Panc1 (cell line): ENCODE measurements at places on chromosomes 7 and 10.

DNA sequence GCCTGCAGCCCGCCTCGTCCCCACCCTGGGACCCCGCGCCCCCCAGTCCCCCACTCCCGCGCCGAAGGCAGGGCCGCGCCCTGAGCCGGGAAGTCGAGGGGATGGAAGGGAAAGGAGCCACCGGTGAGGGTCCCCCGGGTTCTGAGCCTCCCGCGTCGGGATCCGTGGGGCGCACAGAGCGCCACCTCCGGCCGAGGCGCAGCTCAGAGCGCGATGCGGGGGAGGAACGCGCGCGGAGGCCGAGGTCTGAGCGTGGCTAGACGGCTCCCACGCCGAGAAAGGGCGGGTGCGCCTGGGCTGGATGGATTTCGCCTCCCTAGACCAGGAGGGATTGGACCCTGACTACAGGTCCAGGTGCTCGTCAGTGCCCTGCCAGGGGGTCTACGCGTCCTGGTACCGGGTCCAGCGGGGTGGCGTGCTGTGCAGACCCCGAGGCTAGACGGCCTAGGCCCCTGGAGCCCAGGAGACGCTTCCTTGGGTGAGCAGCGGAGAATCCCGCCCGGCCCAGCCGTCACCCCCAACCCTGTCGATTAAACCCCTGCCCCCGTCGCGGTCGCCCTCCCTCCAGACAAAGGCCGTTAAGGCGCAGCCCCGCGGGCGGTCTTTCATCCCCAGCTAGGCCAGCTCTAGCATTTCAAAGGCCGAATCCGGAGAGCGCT is 986 bp upstream of the PDGFA start:
- DNase-seq, result no peak

GRCh38 chr10:117413928-117414618 is 38.8 kb upstream of the PDZD8 start:
- peak; percentile 27 for DNase-seq

DNA sequence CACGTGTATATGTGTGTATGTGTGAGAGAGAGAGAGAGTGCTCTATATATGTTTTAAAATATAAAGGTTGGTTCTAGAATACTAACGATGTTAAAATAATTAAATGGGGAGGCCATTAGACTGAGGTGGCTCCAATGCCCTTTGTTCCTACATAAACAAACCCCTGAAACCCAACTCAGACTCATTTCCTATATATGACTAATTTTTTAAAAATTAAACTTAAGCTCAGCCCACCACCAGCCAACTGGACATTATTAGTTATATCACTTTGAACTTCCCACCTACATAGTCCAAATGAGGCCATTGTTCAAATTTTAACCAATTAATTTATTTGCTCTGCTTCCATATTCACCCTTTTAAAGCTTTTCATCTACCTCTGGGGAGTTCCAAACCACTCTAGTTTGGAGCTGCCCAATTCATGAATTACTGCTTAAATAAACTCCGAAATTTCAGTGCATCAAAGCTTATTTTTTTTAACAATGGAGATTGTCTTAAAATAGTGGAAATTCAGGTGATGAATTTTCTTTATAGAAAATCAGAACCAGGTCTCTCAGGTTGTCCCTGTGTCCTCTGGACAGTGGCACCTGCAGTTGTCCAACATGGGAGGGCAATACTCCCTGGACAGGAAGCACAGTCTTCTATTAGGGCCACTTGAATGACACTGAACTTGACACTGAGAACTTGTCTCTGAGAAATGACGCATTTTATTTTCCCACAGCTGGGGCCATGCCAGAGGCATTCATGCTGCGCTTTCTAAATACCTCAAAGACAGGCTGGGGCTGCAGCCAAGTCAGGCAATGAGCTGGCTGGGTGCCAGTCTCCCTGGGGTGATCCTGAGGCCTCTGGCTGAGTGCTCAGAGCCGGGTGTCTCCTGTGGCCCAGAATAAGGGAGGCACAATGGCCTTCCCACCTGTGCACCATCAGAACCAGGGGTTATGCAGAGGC is 109.5 kb upstream of the TMEM72 start:
- no peak for DNase-seq

DNA sequence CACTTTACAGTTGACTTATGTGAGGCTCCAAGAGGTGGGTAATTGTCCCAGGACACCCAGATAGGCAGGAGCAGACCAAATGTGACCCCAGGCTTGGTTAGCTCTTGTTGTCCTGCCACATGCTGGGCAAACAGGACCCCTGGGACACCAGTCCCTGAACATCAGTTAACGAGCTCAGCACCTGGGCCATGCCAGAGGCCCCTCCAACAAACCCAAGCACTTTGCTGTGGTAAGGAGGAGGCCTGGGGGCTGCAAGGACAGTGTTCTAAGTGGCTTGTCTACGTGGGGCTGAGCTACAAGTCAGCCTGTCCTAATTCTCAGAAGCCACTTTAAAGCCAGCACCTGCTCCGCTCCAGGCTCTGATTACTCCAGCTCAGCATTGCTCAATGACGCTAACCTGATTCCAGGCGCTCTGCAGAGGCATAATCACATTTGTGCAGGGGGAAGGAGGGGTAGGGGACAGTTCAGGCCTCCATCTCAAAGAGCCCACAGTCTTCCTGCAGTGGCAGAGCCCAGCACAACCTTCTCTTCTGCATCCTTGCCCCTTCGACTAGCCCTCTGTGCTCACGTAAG is 57.2 kb downstream of the DDC start:
- no peak for DNase-seq

DNA sequence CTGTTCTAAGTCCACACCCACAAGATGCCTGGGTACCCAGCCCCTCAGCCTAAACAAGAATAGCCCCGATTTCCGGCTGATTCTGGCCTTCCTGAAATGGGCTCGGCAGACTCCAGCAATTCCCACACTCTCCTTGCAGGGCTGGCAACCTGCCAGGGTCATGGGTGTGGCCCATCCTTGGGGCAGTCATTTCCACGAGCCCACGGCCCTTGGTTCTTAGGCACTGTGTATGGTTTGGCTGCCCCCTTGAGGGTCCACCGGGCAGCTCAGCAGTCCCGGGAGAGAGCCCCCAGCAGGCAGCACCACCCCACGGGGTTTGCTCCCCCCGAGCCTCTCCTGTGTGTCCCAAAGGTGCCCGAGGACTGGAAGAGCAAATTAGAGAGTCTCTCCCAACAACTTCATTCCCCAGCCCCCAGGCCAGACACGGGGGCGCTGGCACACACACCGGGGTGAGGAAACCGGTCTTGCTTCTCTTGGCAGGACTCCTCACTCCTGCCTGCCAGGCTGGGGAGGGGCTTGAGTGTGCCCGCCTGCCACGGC is 142.2 kb downstream of the EMX2 start:
- no peak for DNase-seq

- no peak for DNase-seq
These were observed 120.9 kb downstream of the PLXNA4 start for GRCh38 chr7:132455378-132455777.
